Activated naive CD8-positive, alpha-beta T cell treated with anti-CD3 and anti-CD28 coated beads, Interleukin-2, amount 10 ng/mL, durations not matched to agents 7 days and 5 days (primary cell): ENCODE measurements at places on chromosomes 11 and 22. TPM values are rescaled to one million over a fixed set of nuclear protein-coding genes. Genes with fewer than 3 reads are reported as not detected.

GDPD4 gene
- not detected for total RNA-seq

CYP2D6 gene
- total RNA-seq: 4.4 TPM

RIC3 gene
- total RNA-seq: 18.6 TPM

FXYD2 gene
- total RNA-seq: 31.2 TPM

TMEM191C gene
- 5.4 TPM for total RNA-seq

GRCh38 chr11:94638902-94639373 is 71.8 kb downstream of the PIWIL4 start:
- peaks cover 2% of the 10 kb centered on the region for H3K36me3 ChIP-seq
- DNase-seq: no peak
- H3K27ac ChIP-seq: peak overlapping the region; percentile 28
- peaks cover 6% of the 10 kb centered on the region for H3K4me1 ChIP-seq

DNA sequence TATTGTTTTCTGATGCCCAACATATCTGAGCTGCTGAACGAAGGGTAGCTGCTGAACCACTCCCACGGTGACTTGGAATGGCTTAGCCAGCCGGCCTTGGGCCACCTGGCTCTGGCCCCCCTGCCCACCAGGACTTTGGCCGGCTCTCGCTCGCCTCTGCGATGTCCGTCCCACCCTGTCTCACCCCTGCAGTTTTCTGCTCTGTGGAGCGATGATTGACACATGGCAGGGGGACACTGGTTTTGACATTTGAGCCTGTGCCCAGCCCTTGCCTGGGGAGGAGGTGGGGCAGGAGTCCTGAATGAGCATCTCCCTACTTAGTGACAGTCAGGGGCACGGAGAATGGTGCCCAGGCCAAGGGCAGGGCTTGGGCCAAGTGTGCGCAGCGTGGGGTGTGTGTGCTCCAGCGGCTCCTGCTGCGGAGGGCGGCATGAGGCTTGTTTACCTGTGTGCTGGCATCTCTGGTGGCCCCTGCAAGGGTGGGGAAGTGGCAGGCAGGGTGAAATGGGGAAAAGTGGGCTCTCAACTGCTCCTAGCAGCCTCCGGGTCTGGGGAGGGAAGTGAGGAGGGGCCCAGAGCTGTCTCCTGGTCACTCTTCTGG is 15.7 kb upstream of the CDKN1C start:
- H3K4me1 ChIP-seq: peaks cover 23% of the 10 kb centered on the region
- H3K27ac ChIP-seq: peak overlapping the region; percentile 62
- H3K4me3 ChIP-seq: peak overlapping the region; percentile 71
- H3K27me3 ChIP-seq: no peaks in the 10 kb centered on the region
- no peak for DNase-seq
- H3K36me3 ChIP-seq: peaks cover 9% of the 10 kb centered on the region

DNA sequence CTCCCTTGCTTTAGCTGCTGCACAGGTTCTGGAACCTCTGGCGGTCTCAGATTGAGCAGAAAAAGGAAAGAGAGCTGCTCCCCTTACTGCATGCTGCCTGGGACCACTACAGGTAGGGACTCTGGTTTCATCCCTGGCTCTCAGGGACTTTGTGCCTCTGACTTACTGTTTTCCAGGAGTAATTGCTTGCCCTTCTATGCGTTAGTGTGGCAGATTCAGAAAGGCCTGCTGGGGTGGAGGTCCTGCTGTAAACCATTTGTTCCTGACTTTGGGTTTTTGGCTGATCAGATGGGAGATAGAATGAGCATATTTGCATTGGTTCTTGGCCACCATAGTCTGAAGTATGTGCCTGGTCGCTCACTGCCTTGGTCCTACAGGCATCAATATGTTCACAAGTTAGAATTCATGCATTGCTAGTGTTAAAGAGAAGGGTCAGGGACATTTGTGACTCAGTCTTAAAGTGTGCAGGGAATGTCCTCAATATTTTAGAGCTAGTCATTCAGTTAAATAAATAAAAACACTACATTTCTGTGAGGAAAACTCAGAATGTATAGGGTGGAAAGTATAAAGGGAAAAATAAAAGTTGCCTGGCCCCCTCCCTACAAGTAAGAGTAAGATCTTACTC is 78.0 kb downstream of the PISD start:
- H3K4me1 ChIP-seq: peaks cover 24% of the 10 kb centered on the region
- no peak overlapping the region for H3K27ac ChIP-seq
- DNase-seq: no peak

- peaks cover 35% of the 10 kb centered on the region for H3K36me3 ChIP-seq
- H3K27ac ChIP-seq: no peak overlapping the region
- no peaks in the 10 kb centered on the region for H3K27me3 ChIP-seq
- DNase-seq: no peak
- H3K4me1 ChIP-seq: peaks cover 4% of the 10 kb centered on the region
Observed at GRCh38 chr22:41636467-41636866, 15.4 kb downstream of the XRCC6 start.

DNA sequence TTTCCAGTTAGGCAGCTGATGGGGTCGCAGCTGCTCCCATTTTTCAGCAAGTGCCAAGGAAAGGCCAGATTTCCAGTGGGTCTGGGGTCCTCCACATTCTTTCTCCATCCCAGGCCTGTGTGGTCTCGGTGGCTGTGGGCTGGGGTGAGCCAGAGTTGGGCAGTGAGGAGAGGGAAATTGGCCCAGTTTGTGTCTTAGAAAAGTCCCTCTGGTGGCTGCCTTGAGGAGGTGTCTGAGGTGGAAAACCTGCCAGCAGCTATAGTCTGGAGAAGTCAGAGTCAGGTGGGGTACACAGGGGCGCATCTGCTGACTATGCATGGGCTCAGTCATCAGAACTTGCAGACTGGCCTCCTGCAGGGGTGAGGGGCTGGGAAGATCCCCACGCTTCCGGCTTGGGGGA is 30.5 kb downstream of the MRGPRD start:
- no peaks in the 10 kb centered on the region for H3K36me3 ChIP-seq
- H3K4me1 ChIP-seq: no peaks in the 10 kb centered on the region
- H3K27ac ChIP-seq: no peak overlapping the region
- H3K27me3 ChIP-seq: no peaks in the 10 kb centered on the region
- DNase-seq: no peak

DNA sequence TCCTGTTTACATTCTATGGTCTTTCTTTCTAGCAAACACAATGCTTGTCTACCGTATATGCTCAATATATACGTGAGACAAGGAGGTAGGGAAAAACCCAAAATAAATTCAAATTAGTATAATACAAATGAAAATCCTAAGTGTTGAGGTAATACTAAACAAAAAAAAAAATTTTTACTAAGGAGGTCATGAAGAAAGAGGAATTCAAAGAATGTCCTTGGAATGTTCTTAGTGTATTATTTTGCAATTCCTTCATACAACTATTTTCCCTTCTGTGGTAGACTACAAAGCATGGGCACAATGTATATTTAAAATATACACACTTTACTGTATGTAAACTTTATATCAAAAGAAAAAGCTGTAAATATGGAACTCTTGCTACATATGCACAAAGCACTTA is 36.4 kb downstream of the PIK3C2A start:
- no peaks in the 10 kb centered on the region for H3K27me3 ChIP-seq
- H3K4me1 ChIP-seq: no peaks in the 10 kb centered on the region
- no peak overlapping the region for H3K27ac ChIP-seq
- peaks cover 23% of the 10 kb centered on the region for H3K36me3 ChIP-seq
- no peak for DNase-seq

- H3K27me3 ChIP-seq: no peaks in the 10 kb centered on the region
- DNase-seq: peak; percentile 55
- H3K27ac ChIP-seq: peak overlapping the region; percentile 93
- H3K4me1 ChIP-seq: peaks cover 9% of the 10 kb centered on the region
- peak overlapping the region; percentile 92 for H3K4me3 ChIP-seq
- H3K36me3 ChIP-seq: peaks cover 3% of the 10 kb centered on the region
Observed at GRCh38 chr22:38657045-38657909, 839 bp downstream of the CBY1 start.

GRCh38 chr11:44255406-44256071 is 54.4 kb downstream of the ALX4 start:
- H3K4me3 ChIP-seq: no peak overlapping the region
- no peak for DNase-seq
- H3K4me1 ChIP-seq: peaks cover 25% of the 10 kb centered on the region
- H3K27ac ChIP-seq: no peak overlapping the region

- peaks cover 3% of the 10 kb centered on the region for H3K27me3 ChIP-seq
- H3K36me3 ChIP-seq: no peaks in the 10 kb centered on the region
- no peak for DNase-seq
- no peak overlapping the region for H3K4me3 ChIP-seq
- peaks cover 4% of the 10 kb centered on the region for H3K4me1 ChIP-seq
Observed at GRCh38 chr11:125871391-125872137, 15.9 kb upstream of the HYLS1 start.

DNA sequence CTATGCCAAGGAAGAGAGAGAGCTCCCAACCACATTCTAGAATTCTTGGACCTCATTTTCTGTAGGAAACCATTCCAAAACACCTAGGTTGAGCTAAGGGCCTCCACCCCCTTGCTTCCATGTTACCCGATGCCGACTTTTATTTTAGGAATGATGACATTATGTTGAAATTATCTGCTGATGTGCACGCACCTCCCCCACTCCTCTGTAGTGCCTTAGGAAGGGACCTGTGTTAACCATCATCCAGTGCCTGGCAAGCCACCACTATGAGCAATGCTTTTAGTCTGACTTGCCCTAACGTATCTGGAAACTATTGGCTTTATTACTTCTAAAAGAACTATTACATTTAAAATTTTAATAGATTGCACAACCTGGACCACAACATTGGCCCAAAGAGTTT is 42.1 kb downstream of the NCAPD3 start:
- H3K36me3 ChIP-seq: peaks cover 26% of the 10 kb centered on the region
- no peak overlapping the region for H3K27ac ChIP-seq
- no peak overlapping the region for H3K4me3 ChIP-seq
- no peak for DNase-seq
- no peaks in the 10 kb centered on the region for H3K4me1 ChIP-seq

- no peaks in the 10 kb centered on the region for H3K27me3 ChIP-seq
- no peak overlapping the region for H3K4me3 ChIP-seq
Observed at GRCh38 chr11:63737718-63738117, 30.9 kb downstream of the ZFTA start.
